ENCODE measurements at places on chromosomes 2 and 18. TPM values are rescaled to one million over a fixed set of nuclear protein-coding genes. Genes with fewer than 3 reads are reported as not detected.

GRCh38 chr18:210733-211132 lies 52.4 kb downstream of the USP14 start:
- DNase-seq: no peak

- DNase-seq: no peak
These were observed 24.9 kb downstream of the FHL2 start for GRCh38 chr2:105373895-105374401.

DNA sequence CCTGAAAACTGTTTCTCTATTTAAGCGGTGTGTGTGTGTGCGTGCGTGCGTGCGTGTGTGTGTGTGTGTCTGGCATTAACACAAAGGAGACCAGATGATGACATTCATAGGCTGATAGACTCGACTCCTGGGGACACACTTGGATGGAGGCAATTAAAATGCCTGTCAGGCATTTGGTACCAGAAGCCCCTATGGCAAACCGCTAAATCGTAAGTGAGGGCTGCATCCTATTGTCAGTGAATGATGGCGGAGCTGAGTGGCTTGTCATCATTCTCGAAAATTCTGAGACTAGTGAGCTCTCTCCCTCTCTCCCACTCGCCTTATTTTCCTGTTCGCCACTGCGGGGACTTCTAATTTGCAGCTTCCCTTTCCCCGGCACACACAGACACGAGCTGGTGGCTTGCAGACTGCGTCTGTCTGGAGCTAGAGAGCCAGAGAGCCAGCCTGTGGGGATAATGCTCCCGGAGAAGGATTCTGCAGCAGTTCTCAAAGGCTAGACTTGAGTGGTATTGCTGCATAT lies 155.4 kb downstream of the MAP2 start:
- DNase-seq: no peak

DNA sequence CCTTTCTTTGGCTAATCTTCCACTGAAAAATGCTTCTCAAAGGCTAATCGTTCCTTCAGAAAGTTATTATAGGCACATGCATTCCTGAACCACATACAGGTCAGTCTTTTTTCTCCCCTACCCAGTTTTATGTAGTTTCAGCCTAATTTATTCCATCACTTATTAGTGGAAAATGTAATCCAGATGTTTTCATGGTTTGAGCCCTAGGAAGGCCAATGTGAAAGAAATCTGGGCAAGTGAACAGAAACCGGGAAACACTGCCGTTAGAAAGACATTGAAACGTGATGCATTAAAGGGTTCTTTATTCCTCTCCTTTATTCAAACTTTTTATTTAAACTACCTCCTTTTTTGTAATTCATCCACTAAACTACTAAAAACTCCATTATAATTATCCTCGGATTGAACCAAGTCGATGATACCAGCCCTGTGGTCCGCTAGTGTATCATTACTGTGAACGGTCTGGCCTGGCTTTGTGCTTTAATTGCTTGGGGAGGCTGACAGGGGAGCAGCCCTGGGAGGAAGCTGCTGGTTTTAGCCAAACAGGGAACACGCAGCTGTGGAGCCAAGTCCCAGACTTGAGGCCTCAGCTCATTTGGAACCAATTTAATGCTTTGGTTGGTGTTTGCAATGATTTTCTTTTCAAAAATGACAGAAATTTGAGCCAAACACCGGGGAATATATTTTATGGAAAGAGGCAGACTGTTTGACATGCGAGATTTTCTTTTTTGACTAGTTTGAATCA lies 149.2 kb downstream of the ARHGAP28 start:
- DNase-seq: no peak

DNA sequence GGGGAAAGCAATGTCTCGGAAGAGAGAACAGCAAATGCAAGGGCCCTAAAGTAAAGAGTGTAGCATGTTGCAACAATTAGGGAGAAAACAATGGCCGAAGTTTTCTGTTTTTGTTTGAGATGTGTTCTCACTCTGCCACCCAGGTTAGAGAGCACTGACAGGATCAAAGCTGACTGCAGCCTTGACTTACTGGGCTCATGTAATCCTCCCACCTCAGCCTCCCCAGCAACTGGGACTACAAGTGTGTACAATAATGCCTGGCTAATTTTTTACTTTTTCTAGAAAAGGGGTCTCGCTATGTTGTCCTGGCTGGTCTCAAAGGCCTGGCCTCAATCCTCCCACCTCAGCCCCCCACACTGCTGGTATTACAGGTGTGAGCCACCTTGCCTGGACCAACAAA lies 23.9 kb downstream of the MEMO1 start:
- no peak for DNase-seq

DNA sequence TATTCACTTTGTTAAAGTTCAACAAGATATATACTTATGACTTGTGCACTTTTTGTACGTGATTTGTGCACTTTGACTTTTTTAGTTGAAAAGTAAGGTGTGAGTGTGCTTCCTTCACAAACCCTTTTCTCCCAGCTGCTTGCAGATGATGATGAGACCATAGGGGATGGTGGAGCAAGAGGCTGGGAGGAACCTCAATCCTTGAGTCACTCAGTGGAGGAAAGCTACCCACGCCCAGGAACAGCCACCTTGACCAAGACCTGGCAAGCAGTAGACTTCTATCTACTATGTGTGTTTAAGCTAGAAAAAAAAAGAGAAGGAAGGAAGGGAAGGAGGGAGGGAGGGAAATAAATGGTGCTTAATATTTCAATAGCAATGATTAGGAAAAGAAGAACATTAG lies 25.2 kb upstream of the TAF1B start:
- no peak for DNase-seq

GRCh38 chr2:63737081-63737751 lies 104.5 kb upstream of the UGP2 start:
- no peak for DNase-seq

GRCh38 chr2:199646439-199646838 lies 188.7 kb upstream of the SATB2 start:
- no peak for DNase-seq

- no peak for DNase-seq
These were observed 38.5 kb downstream of the AGAP1 start for GRCh38 chr2:235532307-235532706.

- no peak for DNase-seq
These were observed 469.3 kb upstream of the RAB12 start for GRCh38 chr18:8139891-8140406.

- DNase-seq: no peak
These were observed 2.2 kb downstream of the RND3 start for GRCh38 chr2:150485114-150485870.

DNA sequence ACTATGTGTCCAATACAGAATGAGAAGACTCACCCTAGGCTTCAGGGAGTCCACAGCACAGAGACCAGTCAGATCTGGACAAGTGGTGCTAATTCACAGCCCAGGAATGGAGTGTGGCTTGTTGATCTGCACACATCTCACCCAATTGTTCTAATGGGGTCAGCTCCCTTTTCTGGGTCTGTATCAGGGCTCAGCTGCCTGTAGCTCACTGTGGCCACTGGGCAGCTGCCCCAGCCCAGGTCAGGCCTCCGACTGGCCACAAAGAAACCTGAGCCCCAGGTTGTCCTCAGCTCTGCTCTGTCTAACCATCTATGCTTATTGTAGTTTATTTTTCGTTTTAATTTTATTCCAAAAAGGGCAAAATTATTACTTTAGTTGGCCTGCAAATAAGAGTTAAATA lies 202.3 kb upstream of the RAB6C start:
- DNase-seq: no peak

DNA sequence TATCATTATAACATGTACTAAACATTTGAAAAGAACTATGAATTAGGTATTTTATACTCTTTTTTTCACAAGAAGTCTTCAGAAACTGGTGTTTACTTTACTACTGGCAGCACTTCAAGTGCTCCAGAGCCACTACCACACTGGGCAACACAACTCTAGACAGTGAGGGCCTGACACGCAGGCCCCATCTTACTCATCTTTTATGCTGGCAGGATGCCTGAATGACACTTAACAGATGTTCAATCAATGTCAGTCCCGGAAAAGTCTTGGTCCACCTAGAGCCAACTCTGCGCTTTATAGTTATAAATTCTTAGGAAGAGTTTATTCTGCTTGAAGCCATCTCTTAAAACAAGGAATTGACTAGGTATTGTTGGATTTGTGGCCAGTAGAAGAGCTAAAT lies 8.7 kb upstream of the WIPF1 start:
- no peak for DNase-seq

DNA sequence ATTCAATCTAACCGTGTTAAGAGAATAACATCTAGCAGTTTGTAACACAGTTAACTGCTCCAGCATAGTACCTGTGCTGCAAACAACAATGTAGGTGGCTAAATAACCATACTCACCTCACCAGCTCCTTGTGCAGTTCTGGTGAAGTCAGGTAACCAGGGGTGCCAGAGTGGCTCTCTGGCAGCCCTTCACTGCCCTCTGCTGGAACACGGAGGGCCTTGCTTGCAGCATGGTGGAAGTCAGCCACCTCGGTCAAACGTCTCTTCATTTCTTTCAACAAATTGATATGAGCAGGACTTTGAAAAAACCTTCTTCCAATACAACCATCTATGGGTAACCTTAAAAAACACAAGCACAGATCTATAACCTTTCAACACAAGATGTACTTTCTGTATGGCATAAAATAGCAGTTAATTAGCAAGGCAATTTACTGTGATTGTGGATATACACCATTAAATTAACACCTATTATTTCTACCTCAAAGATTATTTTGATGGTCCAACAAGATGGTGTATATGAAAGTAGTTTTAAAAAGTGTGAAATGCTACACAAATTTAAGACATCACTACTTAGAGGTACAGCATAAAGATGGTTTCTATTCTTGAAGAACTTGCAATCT lies 56.6 kb downstream of the EPG5 start:
- peak; percentile 23 for DNase-seq

GRCh38 chr2:31236433-31237205 lies 2.7 kb downstream of the EHD3 start:
- DNase-seq: no peak

HOXD10 gene
- not detected for total RNA-seq

MAPRE3 gene
- 6.3 TPM for total RNA-seq

MROH2A gene
- total RNA-seq: not detected

TTLL4 gene
- 37.2 TPM for total RNA-seq

TMEM198 gene
- total RNA-seq: 0.86 TPM

CCL20 gene
- not detected for total RNA-seq

CFC1 gene
- total RNA-seq: not detected
